Spinal cord (tissue), 10 donors: ENCODE measurements at places on chromosomes 4 and X.

DNA sequence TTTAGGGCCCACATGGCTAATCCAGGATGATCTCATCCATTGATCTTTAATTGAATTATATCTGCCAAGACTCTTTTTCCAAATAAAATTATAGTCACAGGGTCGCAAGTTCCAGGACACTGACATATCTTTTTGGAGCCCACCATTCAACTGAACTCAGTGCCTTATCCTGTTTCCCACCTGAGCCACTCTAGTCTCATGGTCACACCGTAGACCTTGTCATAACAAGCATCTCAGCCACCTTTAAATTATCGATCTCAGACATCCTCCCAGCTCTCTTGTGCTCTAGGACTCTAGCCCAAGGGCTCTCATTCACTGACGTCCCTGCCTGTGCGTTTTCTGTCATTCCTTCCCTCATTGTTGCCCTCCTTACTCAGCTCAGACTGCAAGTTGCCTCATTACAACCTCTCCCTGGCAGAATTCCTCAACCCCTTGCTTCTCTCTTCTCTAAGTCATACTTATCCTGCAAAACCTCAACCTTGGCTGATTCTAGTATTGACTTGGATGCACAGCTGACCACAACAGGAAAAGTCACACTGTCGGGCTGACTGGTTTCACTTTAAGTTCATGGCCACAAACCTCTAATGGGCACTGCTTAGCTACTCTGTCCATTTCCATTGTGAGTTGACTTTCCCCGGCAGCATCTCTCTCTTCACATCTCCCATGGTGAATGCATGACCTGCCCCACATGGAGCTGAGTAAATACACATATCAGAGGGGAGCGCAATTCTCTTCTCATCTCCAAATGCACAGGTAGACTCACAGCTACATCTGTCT, 91.0 kb upstream of the TRIM2 start:
- DNase-seq = no peak

- DNase-seq = no peak
Measured at GRCh38 chrX:107171369-107172102, 34.7 kb downstream of the NUP62CL start.

- no peak for DNase-seq
Measured at GRCh38 chr4:106365613-106366012, 3.0 kb downstream of the GIMD1 start.

- no peak for DNase-seq
Measured at GRCh38 chr4:33482773-33483172, 2761.5 kb downstream of the ARAP2 start.

GRCh38 chr4:110196871-110197528, 1.4 kb downstream of the ELOVL6 start:
- DNase-seq = no peak

DNA sequence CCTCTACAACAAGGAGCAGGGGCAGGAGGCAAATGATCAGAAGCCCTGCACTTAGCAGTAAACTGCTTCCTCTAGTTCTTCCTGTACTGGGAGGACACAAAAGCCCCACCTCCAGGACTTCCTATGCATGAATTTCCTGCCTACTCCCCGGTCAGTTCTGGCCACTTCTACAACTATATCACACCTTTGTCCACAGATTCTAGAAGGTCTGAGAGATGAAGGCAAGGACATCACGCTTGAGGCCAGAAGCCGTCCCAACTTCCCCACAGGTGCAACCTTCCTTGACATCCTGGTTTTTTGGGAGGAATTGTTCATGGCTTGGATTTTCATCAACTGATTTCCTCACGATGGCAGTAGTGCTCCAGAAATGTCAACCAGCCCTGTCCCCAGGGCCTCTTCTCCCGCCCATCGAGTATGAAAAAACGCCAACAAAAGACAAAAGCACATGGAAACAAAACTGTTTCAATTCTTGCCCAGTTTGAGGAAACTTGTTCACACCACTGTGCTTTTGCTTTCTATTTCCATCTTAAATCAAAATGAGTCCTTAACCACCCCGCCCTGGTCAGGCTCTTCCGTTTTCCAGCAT, 206.5 kb upstream of the STK26 start:
- DNase-seq = peak; percentile 96

DNA sequence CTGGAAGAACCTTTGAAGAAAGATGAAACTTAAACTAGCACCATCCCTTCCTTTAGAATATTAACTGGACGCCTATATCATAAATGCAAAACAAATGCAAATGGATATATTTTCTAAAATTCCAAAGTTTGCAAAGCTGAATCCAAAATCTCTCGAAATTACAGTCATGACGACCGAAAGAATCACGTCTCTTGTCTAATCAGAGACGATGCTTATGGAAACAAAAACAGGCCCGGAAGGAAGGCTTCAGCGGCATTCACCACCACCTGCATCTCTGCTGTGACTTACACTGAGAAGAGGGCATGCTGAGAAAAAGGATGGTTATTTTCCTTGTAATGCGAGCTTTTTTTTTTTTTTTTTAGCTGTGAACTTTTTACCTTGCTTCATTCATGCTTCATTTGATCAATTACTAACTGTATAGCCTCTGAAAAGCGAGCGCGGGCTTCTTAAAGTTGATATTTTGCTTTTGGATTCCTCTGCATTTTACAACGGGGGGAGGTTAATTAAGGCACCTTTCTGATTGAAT, 209.3 kb downstream of the SOWAHB start:
- DNase-seq = no peak

DNA sequence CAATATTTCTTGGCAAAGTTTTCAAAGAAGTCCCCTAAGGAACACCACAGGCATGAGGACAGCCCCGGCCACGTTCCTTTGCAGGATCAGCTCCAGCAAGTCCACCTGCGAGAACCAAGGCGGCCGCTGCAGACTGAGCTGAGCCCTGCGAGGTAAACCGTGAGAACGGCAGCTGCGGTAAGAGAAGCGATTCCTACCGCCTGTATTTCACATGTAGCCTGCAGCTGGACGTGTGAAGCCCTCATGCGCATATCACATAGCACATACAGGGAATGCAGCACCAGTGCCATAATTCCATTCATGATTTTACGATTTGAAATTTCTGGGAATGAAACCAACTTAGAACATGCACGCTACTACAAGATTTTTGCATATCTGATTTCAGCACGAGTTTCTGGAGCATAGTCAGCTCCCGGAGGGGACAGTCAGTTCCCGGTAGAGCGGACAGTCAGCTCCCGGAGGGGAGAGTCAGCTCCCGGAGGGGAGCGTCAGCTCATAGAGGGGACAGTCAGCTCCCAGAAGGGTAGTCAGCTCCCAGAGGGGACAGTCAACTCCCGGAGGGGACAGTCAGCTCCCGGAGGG, 41.7 kb downstream of the FGFRL1 start:
- DNase-seq = no peak

- DNase-seq = peak; percentile 6
Measured at GRCh38 chr4:165784672-165785071, 88.4 kb upstream of the TLL1 start.

GRCh38 chr4:17063888-17064287, 165.4 kb upstream of the LDB2 start:
- DNase-seq = no peak

DNA sequence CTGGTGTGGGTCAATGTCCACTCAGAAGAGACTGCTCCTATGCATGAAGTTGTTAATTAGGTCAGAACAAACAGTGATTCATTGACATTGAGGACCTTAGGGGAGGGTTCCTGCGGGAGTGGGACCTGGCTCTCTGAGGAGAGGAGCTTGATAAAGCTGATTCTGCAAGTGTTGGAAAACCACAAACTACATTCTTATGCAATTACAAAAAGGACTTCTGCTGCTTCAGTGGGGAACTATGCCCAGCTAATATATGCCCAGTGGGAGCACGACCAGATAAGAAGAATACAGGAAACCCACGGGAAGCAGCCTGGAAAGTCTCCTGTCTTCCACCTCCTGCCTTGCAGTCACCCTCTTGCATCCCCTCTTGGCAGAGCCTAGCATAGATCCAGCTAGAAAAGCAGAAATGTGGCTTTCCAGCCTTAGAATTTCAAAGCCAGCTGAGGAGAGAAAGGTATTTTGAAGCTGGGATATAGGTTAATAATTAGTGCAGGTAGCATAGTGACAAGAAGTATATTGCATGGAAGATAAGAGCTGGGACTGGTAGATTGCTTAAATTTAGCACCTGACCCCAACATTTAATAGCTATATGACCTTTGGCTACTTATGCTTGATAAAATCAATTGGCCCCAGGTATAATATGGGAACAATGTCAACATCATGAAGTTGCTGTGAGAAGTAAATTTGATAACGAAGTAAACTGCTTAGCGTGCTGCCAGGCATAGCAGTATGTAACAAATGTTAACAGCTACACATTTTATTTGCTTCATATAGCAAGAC, 34.9 kb upstream of the UGT8 start:
- DNase-seq = no peak

DNA sequence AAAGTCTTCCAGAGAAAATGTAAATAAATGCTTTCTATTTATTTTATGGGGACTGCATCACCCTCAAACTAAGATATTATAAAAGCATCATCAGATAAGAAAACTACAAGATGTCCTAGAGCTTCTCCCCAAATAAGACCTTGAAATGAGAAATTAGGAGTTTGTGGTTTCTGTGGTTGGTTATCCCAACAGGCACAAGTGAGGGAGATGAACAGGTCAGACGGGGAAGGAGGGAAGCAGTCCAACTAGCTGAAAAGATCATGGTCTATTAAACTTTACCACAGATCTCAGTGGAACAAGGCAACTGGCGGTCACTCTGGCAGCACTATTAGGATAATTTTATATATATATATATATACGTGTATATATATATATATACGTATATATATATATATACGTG, 319.3 kb upstream of the GRID2 start:
- DNase-seq = no peak

DNA sequence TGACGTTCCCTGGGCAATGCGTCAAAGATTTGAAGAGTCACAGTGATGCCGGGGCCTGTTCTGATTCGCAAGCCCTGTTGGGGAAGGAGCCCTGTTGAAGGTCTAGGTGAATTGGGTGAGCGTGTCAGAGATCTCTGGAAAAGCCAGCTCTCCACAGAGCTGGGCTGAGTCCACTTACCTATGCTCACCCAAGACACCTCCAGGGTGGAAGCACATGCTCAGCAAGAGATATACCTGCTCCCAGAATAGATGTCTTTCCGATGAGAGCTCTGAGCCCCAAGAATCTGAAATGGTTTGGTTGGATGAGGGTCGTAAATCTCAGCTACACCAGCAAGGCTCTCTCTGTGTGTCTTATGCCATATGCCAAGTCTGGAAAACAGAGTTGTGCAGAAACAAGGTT, 1.7 kb downstream of the GABRQ start:
- no peak for DNase-seq

DNA sequence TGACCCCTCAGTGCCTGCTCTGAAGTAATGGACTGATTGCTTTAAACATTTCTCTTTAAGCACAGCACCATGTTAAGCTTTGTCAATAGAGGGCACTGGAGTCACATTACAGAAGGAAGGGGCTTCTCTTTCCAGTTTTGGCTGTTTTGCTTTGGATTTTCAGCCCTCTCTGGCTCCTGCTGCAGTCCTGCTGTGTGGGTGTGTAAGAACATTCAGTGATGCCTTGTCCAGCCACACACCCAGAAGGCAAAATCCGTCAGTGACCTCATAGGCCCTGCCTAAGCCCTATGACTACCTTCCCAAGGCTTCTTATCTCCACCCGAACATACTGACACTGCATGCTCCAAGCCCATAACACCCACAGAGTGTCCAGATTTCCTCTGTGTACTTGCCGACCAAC, 215.3 kb upstream of the CTSO start:
- DNase-seq = peak; percentile 44

DNA sequence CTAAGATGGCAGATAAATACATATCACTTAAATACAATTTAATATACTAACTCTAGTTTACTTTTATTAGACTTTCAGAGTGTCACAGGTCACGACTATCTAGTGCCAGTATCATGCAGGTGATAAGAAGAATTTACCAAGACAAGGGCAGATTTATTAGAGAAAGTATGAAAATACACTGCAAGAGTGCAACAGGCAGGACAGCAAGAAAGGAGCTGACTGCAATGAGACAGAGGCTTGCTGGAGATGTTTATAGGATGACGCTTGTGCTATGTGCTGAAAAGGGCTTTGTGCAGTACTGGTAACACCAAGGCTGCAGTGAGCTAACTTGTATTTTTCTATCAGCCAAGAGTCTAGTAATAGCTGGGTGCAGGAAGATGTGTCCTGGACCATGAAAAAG, 96.7 kb upstream of the QRFPR start:
- DNase-seq = no peak

DNA sequence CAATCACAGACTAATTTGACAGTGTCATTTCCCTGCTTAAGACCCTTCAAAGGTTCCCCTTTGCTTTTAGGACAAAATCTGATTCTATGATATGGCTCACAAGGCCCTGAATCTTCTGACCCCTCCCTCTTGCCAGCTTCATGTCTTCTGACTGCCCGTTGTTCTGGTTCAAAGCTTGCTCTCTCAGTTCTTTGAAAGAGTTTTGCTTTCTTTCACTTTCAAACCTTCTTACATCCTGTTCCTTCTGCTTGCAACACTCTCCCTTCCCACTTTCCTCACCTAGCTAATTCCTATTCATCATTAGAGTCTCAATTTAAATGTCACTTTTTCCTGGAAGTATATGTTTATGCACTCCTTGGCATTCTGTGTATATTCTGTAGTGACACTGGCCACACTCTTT, 299.2 kb downstream of the IDS start:
- no peak for DNase-seq

DNA sequence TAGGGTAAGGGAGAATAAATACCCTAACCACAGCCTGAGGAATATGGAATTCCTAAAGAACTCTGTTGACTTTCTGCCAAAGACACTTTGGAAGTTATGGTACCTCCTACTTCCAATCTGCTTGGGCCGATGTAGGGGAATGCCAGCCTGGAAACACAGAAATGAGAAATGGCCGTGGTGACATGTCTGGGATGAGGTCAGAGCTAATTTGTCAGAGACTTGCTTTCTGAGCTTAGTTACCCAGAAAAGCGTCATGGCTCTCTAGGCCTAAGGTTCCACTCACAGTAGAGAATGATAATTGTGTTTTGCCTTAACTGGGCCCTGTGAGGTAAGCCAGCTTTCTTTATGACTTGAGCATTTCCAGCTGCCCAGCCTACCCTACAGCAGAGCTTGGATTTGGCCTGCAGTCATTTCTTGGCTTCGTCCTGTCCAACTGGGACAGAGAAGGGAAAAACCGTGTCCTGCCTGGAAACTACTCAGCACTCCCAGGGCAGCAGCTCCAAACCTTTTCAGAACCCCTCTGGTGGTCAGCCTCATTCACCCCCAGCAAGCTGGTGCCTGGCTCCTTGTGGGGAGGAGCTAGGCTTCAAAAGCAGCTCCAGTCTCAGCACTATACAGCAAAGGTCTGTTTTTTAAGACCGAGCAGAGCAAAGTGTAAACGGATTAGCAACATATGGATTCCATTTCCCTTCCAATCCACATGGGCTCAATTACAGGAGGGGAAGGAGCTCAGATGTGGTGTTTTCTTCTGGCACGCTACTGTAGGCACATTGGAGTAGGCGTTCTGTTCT, 92.3 kb downstream of the RLIM start:
- no peak for DNase-seq

DNA sequence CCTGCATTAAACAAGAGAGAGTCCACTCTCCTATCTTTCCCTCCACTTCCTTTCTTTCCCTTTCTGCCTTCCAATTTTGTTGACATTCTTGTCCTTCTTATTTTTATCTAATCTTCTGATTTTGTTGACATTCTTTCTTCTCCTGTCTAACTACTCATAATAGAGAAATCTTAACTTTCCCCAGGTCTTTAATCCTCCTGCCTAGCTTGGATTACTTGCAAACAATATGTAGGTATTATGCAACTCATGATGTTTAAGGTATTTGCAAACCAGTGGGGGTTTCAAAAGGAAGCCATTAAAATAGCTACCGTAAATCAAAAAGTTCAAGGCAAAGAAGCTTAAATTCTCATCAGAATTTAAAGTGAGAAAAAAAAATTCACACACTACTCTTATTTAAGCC, 53.9 kb downstream of the PROM1 start:
- DNase-seq = no peak

GRCh38 chrX:633043-633984, 2.7 kb downstream of the SHOX start:
- no peak for DNase-seq
